Gastrocnemius medialis (tissue), 4 donors: ENCODE measurements at places on chromosomes 11 and 22. TPM values are rescaled to one million over a fixed set of nuclear protein-coding genes. Genes with fewer than 3 reads are reported as not detected.

DNA sequence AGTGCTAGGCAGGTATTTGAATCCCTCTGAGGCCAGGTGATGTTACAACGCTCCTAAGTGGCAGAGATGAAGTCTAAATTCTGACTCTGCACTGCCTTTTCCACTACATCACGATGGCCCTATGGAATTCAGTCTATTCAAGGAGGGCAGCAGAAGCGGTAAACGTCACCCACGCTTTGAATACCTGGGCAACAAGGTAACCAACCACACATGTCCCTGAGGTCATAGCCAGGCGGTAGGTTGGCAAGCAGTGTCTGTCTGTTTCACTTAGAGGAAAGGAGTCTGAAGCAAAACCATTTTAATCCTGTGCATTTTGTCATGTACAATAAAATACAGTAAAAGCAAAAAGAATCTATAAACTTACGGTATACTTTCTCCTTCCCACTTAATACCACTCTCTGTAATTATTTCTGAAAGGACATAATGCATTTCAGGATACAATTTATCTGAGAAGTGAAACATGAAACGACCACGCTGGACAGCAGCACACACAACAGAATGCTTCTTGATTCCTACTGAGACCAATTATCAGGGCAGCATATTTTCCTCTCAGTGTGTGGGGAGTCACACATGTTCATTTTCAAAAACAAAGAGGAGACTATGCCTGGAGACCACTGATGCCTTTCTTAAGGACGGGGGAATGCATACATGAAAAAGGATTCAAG lies 51.3 kb downstream of the PRDM10 start:
- DNase-seq, result no peak

E2F8 gene
- total RNA-seq, result 0.80 TPM

SH3BP1 gene
- total RNA-seq, result 1.1 TPM

C1QTNF5 gene
- 4.0 TPM for total RNA-seq

P2RY6 gene
- not detected for total RNA-seq

RTN4R gene
- total RNA-seq, result not detected

DNA sequence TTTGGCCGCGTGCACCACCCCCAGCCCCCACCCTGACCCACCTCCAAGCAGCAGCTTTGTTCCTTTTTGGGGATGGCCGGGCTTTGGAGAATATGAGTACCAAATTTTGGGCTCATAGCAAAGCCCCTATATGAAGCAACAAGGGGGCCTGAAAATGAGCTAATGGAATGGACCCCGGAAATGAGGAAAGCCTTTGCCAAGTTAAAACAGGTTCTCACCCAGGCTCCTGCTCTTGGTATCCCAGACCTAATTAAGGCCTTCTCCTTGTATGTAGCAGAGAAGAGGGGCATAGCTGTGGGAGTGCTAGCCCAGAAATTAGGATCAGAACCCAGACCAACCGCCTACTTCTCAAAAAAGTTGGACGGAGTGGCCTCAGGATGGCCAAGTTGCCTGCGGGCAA lies 87.0 kb downstream of the PIWIL4 start:
- no peak for DNase-seq

GRCh38 chr11:72081821-72082453 lies 1.3 kb downstream of the LRRC51 start:
- DNase-seq, result no peak
